ENCODE measurements at places on chromosomes 12 and 14. TPM values are rescaled to one million over a fixed set of nuclear protein-coding genes. Genes with fewer than 3 reads are reported as not detected.

DNA sequence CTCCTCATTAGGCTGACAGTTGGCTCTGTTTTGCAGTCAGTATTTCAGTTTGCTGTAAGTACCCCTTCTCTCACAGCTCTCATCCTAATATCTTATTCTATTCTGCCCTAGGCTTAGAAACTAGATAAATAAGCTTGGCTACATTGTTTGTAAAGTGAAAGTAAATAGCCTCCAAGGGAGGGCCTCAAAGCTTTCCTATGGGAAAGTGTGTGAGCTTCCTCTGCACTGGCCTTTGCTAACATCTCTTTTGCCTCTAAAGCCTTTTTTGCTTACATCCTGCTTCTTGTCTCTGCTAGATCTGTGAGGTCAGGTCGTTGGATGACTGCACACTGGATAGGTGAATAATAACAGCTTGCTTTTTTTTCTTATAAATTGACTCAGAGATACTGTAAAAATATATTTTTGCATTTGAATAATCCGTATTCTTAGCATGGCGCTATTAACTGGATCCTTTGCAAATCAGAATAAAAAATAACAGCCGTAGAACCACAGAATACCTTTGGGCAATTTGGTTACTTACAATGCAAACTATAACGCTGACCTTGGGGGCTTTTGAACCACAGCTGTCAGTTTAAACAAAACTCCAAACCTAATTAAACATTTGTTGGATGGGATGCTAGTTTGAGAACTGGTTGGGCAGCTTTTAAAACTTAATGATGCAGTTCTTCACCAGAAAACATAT, 55.1 kb downstream of the TTC6 start:
- DNase-seq: no peak

- no peak for DNase-seq
Observed at GRCh38 chr12:93094988-93095737, 166.1 kb upstream of the EEA1 start.

- DNase-seq: no peak
Observed at GRCh38 chr14:73438993-73439392, 19.4 kb downstream of the NUMB start.

DNA sequence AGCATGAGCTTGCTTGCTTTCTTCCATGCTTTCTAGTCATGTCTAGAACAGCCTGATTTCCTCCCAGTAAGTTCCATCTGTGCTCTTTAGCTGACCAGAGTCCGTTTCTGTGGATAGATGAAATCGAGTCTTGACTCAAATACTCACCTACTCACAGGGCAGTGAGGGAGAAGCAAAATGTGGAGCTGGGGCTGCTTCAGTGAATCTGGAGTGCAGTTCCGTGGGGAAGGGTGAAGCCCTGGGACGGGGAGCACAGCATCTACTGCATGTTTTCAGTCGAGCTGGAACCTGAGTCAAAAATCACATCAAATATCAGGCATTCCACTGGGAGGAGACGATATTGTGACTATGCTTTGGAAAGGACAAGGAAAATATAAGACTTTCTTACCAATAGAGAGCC, 70.3 kb upstream of the PRMT8 start:
- DNase-seq: no peak

LALBA gene
- not detected for total RNA-seq

- DNase-seq: no peak
Observed at GRCh38 chr12:115584156-115584555, 693.3 kb downstream of the MED13L start.

ANGEL1 gene
- 14.8 TPM for total RNA-seq

GRCh38 chr14:102829016-102829548, 51.8 kb downstream of the TRAF3 start:
- DNase-seq: no peak

ENDOU gene
- 0.37 TPM for total RNA-seq

- DNase-seq: peak; percentile 45
Observed at GRCh38 chr14:105486974-105487448, 325 bp downstream of the CRIP1 start.

DNA sequence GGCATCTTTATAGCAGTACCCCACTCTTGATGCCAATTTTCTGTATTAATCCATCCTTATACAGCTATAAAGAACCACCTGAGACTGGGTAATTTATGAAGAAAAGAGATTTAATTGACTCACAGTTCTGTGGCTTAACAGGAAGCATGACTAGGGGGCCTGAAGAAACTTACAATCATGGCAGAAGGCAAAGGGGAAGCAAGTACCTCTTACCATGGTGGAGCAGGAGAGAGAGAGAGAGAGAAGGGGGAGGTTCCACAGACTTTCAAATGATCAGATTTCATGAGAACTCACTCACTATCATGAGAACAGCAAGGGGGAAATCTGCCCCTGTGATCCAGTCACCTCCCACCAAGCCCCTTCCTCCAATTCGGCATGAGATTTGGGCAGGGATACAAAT, 84.4 kb downstream of the SLC24A4 start:
- no peak for DNase-seq

PAWR gene
- total RNA-seq: 109 TPM

SPX gene
- 310 TPM for total RNA-seq

GRCh38 chr12:4960030-4960429, 50.3 kb downstream of the KCNA1 start:
- DNase-seq: no peak

DNA sequence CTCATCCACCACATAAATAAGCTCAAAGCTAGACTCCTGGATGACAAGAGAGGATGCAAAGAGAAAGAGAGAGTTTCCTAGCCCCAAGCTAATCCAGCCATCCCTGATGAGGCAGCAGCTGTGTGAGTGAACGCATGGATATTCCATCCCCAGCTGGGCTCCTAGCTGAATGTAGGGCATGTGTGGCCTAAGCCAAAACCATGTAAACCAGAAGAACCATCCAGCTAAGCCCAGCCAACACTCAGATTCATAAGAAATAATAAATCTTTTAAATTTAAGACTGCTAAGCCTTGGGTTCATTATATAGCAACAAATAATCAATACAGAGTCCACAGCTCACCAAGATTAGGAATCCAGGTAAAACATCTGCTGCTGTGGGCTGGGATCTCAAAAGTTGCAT, 94.3 kb downstream of the TNFAIP2 start:
- no peak for DNase-seq

DNA sequence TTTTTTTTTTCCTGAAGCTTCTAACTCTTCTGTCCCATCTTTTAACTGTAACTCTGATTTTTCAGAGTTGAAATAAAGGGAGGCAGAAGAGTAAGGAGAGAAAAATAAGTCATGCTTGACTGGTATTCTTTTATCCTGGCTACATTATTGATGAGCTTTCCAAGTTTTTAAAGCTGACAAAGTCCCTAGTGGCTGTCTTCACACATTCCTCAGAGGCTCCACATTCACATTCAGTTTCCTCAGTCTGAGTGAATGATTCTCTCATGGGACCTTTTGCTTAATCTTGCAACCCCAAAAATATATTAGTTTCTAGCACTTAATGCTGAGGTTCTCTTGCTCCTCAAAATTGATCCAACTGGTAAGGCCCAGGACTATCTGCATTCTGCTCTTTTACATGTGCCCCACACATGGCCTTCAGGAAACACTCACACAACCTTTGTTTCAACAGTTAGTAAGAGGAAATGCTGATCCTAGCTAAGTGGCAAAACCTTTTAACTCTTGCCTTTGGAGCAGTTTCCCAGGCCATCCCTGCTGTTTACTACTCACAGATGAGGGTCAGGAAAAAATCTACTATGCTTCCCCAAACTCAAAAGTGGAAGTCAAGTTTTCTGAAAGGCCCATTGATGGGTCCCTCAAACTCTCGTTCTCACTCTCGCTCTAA, 61.7 kb upstream of the SLC6A15 start:
- no peak for DNase-seq

- peak; percentile 3 for DNase-seq
Observed at GRCh38 chr12:24109381-24110039, 160.0 kb upstream of the SOX5 start.

- no peak for DNase-seq
Observed at GRCh38 chr14:64942531-64943111, at the start of gene GPX2. GPX2 (minus strand) TSS chr14:64942745; CDS start chr14:64942726, 19 bp downstream.

ESRRB gene
- not detected for total RNA-seq

GRCh38 chr14:32941668-32942065, 3.0 kb downstream of the NPAS3 start:
- no peak for DNase-seq

GRCh38 chr14:38197784-38198335, 9.8 kb upstream of the SSTR1 start:
- DNase-seq: no peak

DNA sequence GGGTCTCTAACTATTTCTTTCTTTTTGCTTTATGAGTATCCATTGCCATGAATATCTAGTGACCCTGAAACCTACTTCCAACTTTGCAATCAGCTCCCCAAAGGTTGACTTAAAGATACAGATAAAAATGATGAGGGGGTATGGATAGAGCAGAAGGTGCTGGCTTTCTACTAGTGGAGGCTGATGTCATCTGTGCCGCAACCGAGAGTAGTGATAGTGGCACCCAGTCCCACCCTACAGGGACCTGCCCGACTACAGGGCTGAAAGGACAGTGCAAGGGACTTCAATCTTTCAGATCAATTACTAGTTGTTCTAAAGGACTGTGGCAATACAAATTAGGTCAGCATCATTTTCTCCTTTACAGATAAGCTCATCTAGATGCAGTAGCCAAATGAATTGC, 806.0 kb downstream of the VRK1 start:
- no peak for DNase-seq

GRCh38 chr14:93778453-93778852, 9.8 kb downstream of the PRIMA1 start:
- DNase-seq: no peak

DNA sequence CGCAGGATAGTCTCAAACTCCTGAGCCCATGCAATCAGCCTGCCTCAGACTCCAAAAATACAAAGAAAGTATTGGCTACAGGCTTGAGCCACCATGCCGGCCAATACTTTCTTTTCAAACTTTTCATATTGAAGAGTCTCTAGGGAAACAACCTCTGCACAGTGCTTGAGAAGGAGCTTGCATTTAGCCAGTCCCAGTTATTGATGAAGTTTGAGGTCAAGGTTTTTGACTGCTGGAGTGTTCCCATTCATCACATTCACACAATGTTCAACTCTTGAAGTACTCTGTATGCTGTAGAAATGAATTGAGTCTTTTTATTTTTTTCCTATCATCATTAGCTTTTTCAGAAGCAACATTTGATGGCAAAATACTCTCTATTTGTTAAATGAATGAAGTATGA, 355.8 kb upstream of the E2F7 start:
- no peak for DNase-seq

METTL25 gene
- total RNA-seq: 6.3 TPM

- DNase-seq: peak; percentile 54
Observed at GRCh38 chr12:113190761-113191160, 5.2 kb downstream of the RITA1 start.

BEGAIN gene
- total RNA-seq: 40.0 TPM

DNA sequence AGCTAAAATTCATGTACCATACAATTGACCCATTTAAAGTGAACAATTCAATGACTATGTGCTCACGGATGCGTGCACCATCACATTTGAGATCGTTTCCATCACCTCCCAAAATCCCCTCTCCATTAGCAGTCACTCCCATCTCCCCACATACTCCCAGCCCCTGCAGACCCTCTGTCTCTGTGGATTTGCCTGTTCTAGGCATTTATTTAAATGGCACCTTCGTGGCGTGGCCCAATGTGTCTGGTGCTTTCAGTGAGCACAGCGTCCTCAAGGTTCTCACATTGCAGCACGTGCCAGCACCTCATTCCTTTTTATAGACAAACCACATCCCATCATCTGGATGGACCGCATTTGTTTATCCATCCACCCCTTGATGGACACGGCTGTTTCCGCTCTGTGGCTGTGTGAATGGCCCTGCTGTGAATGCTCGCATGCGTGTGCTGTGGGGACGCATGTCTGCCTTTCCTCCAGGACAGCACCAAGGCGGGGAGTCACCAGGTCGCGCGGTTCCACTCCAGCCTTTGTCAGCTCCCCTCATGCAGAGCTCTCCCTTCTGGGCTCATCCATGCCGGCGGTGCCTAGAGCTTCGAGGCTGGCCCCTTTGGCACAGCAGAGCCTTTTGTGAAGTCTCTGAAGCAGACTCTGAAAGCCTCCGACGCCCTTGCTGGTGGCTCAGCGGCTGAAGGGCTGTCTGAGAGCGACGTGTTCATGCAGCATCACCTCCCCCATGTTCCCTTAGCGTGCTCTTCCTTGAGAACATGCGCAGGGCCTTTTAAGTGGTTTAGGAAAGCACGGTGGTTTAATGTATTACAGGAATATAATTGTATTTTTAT, 184.4 kb downstream of the KIF26A start:
- DNase-seq: no peak

DNA sequence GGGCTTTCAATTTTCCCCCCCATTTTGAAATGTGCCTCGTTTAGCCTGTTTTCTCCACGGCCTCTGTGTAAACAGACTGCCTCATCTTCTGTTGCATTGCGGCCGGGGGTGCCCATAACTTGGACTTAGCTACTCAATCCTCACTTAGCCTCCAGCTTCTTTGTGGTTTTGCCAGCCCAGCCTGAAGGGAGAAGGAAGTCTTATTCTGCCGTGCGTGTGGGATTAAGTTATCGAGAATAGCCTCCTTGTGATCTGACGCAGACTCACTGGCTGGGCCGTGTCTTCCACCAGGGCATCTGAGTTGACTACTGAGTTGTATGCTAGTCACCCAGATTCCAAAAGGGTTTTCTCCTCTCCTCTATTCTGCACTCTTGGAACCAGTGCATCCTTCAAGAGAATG, 8.1 kb downstream of the PRKAB1 start:
- no peak for DNase-seq

DNA sequence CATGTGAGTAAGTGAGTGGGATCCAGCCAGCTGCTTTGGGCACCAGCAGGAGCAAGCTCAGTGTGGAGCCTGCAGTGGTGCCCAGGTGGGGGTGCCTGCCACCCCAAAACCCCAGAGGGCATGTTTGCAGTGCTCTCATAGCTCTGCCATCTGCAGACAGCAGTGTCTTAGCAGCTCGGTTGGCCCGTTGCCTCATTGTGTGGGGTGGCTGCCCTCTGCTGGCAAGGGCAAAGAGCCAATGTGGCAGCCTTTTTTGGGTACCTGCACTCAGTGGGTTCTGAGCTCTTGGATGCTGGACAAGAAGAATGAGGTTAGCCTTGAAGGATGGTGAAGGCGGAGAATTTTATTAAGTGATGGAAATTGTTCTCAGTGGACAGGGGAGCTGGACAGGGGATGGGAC, 52.3 kb downstream of the NEUROD4 start:
- peak; percentile 61 for DNase-seq

GRCh38 chr14:23624830-23625404, 11.2 kb upstream of the DHRS2 start:
- DNase-seq: no peak

GRCh38 chr14:74554742-74555362, 57.2 kb downstream of the LTBP2 start:
- no peak for DNase-seq

DNA sequence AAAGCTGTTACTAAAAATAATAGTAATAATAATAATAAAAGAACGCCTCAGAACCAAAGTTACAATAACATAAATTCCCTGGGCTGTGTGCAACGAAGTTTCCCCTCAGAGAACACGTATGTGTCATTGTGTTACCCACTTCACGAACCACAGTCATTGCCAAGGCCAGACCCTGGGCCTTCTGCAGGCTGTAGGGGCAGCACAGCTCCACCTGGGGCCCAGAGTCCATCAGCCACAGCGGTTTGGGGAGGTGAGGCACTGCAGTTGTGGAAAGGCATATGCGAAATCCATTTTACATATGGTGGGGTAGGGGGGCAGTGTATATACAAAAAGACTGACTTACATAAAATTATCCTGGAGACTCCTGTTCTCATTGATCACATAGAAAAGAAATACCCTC, 56.1 kb downstream of the ESR2 start:
- DNase-seq: no peak

Measured in NCI-H460 (cell line).